ENCODE measurements at places on chromosomes 6 and 20. TPM values are rescaled to one million over a fixed set of nuclear protein-coding genes. Genes with fewer than 3 reads are reported as not detected.

The PROCR gene
- total RNA-seq: 104 TPM

The CTCFL gene
- total RNA-seq: not detected

DNA sequence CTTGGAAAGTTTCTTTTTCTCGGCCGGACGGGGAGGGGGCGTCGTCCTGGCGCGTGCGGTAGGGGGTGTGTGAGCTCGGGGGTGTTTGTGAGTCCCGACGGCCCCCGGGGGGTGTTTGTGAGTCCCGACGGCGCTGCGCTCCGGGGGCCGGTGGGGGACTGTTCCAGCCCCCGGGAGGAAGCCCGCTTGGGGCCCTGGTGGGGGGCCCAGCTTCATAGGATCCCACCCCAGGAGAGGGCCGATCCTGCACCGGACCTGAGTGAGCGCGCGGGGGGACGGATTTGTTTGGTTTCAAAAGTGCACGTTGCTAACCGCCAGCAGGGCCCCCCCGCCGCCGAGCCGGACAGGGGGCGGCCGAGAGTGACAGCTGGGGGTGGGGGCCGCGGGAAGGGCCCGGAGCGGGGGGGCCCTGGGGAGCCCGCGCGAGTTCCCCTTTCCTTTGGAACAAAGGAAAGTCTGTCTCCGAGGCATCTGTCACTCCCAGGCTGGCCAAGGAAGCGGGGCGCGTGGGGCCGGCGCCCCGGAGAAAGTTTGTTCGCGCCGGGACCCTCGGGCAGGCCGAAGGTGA is 485 bp downstream of the TGIF2 start:
- no peak for DNase-seq

GRCh38 chr20:8658103-8658502 is 410.8 kb upstream of the PLCB4 start:
- DNase-seq: no peak

GRCh38 chr6:164756723-164757122 is 552.7 kb downstream of the C6orf118 start:
- no peak for DNase-seq

DNA sequence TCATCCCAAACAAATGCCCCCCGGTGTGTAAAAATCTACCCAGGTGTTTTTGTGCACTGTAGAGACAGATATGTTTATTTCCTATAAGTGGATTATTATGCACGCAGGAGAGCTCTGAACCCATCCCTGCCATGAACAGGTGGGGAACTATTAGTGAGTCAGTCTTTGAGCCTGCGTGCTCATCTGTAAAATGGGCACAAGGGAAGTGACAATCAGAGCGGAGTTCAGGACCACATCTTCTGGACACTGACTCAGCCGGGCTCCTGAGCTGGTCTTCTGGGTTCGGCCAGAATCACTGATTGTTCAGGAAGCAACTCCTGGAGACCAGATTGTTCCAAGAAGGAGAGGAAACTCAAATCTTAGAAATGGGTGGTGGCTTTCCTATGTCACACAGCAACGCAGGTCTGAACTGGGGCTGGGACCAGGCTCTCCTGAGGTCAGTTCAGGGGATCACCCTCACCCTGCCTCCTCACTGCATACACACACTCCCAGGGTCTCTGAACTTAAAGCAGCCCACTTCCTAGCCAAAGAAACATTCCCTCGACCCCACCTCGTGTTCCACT is 27.3 kb upstream of the TGM2 start:
- no peak for DNase-seq

- no peak for DNase-seq
Observed at GRCh38 chr6:19394687-19395086, 442.5 kb upstream of the ID4 start.

DNA sequence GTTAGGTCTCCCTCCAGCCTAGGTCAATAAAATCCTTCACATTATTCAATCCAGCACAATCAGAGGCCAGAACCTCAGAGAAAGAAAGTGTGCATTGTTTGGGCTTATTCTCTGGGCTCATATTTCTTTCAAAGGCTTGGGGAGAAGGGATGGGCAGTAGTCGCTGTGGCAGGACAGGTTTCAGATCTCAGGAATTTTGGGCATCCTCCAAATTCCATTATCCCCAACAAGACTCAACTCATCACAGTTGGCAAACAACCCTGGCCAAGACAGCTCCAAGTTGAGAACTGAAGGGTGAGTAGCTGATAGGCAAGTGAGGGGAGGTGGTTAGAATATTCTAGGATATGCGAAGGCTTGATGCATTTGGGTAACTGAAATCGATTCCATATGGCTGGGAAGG is 27.2 kb upstream of the CHD6 start:
- no peak for DNase-seq

DNA sequence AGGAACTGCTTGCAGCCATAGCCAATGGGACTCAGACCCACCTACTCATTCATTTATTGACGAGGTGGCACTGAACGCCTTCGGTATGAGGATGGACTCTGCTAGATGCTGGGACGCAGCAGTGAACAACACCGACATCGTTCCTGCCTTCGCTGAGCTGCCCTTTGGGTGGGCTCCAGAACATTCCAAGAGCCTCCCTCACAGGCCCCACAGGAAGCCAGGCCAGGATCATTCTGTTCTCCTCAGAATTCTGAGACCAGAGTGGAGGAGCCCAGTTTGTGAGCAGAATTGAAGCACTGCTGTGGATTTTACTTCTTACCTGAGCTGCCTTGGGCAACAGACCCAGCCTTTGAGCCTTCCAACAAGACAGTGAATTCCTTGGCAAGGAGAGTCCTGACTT is 82.1 kb downstream of the KCNB1 start:
- DNase-seq: peak; percentile 92

GRCh38 chr20:58890518-58891085 is 38.1 kb downstream of the GNAS start:
- DNase-seq: peak; percentile 89

- no peak for DNase-seq
Observed at GRCh38 chr20:14777591-14777990, 440.2 kb upstream of the FLRT3 start.

Measured in vagina (tissue), 2 donors.